ENCODE measurements at places on chromosomes 16 and 17.

DNA sequence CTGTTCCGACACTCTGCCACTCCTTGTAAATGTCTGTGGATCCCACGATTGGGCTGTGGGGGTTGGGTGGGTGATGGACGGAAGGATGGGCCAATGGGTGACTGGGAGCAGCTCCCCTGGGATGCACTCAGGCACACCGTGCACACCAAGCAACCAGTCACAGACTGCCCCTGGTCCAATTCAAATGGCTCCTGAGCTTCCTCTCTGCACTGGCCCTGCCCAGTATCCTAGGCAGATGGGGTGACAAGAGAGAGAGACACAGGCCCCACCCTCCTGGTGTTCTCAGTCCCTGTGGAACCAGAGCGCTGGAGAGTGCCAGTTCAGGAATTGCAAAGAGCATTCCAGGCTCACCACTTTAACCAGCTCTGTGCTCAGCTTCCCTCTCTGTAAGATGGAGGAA lies 32.8 kb downstream of the BEAN1 start:
- no peak for DNase-seq

GRCh38 chr17:32626379-32626791 lies 139.6 kb downstream of the CDK5R1 start:
- DNase-seq: no peak

DNA sequence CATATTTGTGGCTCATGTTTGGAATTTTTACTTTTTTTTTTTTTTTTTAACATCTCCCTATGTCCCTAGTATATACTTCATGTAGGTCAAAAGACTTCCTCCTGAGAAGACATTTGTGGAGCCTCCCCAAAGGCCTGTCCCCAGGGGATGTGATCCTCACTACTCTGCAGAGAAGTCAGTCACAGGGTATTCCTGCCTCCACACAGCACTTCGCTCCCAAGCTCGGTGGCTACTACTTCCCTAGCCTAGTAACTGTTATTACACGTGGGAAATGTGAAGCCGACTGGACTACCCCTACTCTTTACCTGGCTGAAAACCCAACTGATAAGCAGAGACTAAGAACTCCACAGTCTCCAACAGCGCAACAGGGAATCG lies 116.8 kb downstream of the HIC1 start:
- DNase-seq: no peak

GRCh38 chr16:13435873-13436474 lies 484.0 kb upstream of the ERCC4 start:
- no peak for DNase-seq

DNA sequence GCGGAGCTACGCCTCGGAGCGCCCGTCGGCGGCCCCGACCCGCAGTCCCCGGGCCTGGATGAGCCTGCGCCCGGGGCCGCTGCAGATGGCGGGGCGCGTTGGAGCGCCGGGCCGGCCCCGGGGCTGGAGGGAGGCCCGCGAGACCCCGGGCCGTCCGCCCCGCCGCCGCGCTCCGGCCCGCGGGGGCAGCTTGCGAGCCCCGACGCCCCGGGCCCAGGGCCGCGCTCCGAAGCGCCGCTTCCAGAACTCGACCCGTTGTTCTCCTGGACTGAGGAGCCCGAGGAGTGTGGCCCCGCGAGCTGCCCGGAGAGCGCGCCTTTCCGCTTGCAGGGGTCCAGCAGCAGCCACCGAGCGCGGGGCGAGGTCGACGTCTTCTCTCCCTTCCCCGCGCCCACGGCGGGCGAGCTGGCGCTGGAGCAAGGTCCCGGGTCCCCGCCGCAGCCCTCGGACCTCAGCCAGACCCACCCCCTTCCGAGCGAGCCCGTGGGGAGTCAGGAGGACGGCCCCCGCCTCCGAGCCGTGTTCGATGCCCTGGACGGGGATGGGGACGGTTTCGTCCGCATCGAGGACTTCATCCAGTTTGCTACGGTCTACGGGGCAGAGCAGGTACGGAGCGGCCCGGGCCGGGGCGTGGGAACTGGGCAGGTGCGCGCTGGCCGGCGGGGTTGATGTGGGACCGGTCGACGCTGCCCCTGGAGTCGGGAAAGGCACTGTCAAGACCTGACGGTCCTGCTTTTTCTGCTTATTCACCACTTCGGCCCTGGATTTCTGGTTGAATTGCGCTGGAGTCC lies 861 bp downstream of the RAB11FIP3 start:
- DNase-seq: no peak

DNA sequence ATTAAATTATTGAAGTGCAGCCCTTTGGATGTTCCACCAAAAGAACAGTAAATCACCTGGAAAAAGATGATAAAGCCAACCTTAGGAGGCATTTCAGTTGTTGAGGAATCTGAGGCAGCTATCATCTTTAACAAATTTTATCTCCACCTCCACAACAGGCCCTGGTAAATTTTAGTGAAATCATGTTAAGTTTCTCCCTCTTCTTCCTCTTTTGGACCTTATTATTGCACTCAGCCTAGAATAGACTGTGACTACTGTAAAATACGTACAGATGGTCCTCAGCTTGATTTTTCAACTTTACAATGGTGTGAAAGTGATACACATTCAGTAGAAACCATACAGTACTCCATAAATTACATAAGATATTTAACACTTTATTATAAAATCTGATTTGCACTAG lies 90.3 kb downstream of the USP32 start:
- DNase-seq: no peak
